ENCODE measurements at places on chromosomes 7 and 10. TPM values are rescaled to one million over a fixed set of nuclear protein-coding genes. Genes with fewer than 3 reads are reported as not detected.

Gene SHLD2
- 22.5 TPM for polyA plus RNA-seq

Gene PLXDC2
- polyA plus RNA-seq = not detected

Gene FGL2
- polyA plus RNA-seq = 3.1 TPM

Gene NUTM2B
- 0.18 TPM for polyA plus RNA-seq

Gene FKBP6
- not detected for polyA plus RNA-seq

Gene CSGALNACT2
- polyA plus RNA-seq = 16.2 TPM

Gene TMEM176A
- polyA plus RNA-seq = not detected

Gene ASB4
- not detected for polyA plus RNA-seq

Gene TFEC
- not detected for polyA plus RNA-seq

Gene PAOX
- 10.9 TPM for polyA plus RNA-seq

Gene SPDYE1
- polyA plus RNA-seq = not detected

Gene ARPC1A
- polyA plus RNA-seq = 63.6 TPM

Gene HPS6
- 14.6 TPM for polyA plus RNA-seq

Gene MARVELD1
- polyA plus RNA-seq = 0.27 TPM

Gene HYAL4
- not detected for polyA plus RNA-seq

DNA sequence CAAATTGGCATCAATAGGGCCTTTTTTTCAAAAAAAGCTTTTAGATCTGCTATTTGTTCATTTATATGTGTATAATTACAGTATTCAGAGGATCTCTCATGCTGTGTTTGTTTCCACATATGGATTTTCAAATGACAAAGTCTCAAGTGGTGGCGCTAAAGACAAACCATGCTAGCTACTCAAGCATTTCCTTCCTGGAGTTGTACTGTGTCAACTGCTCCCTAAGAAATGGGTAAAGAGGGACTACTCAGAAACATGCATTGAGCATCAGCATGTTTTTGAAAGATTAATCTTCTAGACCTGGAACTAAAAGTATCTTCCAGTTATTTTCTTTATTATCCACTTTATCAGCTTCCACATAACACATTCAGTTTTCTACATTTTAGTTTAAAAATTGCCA, 12.7 kb downstream of the CNTNAP2 start:
- H3K4me3 ChIP-seq = no peak overlapping the region
- H3K36me3 ChIP-seq = no peaks in the 10 kb centered on the region
- no peak overlapping the region for H3K27ac ChIP-seq
- DNase-seq = no peak
- H3K4me1 ChIP-seq = no peaks in the 10 kb centered on the region

GRCh38 chr7:100132697-100133151, 6.0 kb downstream of the MBLAC1 start:
- peak; percentile 63 for DNase-seq
- H3K4me1 ChIP-seq = peaks cover 23% of the 10 kb centered on the region
- no peaks in the 10 kb centered on the region for H3K36me3 ChIP-seq
- H3K27me3 ChIP-seq = no peaks in the 10 kb centered on the region
- peak overlapping the region; percentile 67 for H3K27ac ChIP-seq

GRCh38 chr7:3358991-3359390, 57.9 kb downstream of the SDK1 start:
- no peak overlapping the region for H3K4me3 ChIP-seq
- no peaks in the 10 kb centered on the region for H3K4me1 ChIP-seq
- no peak for DNase-seq
- no peak overlapping the region for H3K27ac ChIP-seq
- peaks cover 4% of the 10 kb centered on the region for H3K36me3 ChIP-seq

DNA sequence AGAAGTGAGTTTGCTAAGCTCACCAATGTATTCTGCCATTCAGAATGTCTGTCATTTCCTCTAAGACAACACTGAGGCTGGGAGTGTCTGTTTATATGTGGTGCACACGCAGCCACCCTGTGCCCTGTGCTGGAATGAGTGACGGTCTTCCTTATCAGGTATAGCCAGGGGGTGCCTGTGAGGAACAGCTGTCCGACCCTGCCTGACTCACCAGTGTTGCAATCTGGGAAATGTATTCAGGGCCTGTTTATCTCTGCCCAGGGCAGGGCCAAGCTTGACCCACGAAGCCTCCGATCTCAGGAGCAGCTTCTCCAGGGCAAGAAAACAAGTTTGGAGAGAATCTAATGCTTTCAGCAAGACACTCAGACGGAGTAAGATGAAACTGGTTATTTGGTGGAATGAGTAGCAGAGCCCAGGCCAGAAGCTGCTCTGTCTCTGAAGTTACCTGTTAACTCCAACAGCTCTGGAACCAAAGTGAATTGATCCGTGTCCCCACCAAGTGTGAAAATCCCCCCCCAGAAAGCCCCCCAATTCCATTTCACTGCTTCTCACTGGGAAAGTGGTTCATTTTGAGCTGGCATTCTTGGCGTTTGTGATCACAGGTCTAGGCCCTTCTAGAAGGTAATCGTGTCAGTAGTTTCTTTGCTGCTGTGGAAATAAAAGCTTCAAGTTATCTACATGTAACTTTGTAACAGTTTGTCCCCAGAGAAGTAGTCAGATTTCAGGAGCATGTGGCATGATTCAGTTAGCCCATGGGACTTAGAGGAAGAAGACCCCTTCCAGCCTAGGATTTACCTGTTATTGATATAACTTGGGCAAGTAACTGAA, 6.1 kb upstream of the UBE2H start:
- no peaks in the 10 kb centered on the region for H3K27me3 ChIP-seq
- no peak overlapping the region for H3K27ac ChIP-seq
- no peaks in the 10 kb centered on the region for H3K4me1 ChIP-seq
- no peak overlapping the region for H3K4me3 ChIP-seq
- no peak for DNase-seq

- no peak overlapping the region for H3K4me3 ChIP-seq
- peaks cover 2% of the 10 kb centered on the region for H3K4me1 ChIP-seq
- peaks cover 11% of the 10 kb centered on the region for H3K36me3 ChIP-seq
- no peak for DNase-seq
- no peaks in the 10 kb centered on the region for H3K27me3 ChIP-seq
These were observed 87.0 kb downstream of the ADK start for GRCh38 chr10:74238031-74238431.

DNA sequence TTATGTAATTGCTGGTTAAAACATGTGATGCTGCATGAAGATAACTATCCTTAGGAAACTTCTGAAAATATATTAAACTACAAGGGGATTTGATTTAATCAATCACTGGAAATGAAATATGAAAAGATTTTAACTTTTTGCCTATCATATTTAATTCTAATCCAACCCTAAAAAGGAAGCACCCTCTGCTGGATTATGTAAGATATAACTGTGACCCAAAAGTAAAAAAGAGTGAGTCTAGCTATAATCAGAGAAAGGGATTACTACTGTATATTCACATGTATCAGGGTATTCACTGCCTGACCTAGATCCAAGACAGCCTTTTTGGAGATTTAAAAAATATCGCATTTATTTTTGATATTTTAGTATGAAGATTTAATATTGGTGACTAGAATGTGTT, 295.5 kb downstream of the MDFIC start:
- H3K36me3 ChIP-seq = no peaks in the 10 kb centered on the region
- DNase-seq = no peak
- H3K4me1 ChIP-seq = no peaks in the 10 kb centered on the region
- H3K4me3 ChIP-seq = no peak overlapping the region

DNA sequence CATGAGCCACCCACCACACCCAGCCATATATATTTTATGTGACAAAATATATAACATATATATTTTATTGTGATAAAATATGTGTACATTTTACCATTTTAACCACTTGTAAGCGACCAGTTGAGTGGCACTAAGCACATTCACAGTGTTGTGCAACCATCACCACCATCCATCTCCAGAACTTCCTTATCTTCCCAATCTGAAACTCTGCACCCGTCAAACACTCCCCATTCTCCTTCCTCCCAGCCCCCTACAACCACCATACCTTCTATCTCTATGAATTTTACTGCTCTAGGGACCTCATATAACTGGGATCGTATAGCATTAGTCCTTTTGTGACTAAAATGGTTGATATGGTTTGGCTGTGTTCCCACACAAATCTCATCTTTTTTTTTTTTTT, 20.8 kb upstream of the CYTH3 start:
- DNase-seq = no peak
- no peak overlapping the region for H3K4me3 ChIP-seq
- no peaks in the 10 kb centered on the region for H3K36me3 ChIP-seq
- peaks cover 2% of the 10 kb centered on the region for H3K27me3 ChIP-seq
- H3K4me1 ChIP-seq = no peaks in the 10 kb centered on the region

DNA sequence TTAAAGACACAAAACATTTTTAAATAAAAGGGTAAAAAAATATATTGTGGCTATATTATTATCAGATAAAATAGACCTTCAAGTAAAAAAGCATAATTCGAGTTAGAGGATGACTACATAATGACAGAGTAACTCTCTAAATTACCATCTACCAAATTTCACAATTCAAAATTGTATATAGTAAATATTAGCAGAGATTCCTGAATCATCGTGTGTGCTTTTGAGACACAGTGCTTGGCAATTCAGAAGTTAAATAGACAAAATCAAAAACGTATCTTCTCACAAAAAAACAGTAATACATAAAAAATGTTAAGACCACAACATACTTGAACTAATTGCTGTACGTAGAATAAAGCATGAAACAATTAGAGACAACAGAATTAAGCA, 110.4 kb downstream of the AHR start:
- no peak overlapping the region for H3K27ac ChIP-seq
- no peaks in the 10 kb centered on the region for H3K4me1 ChIP-seq
- peaks cover 9% of the 10 kb centered on the region for H3K27me3 ChIP-seq
- no peak for DNase-seq
- H3K36me3 ChIP-seq = no peaks in the 10 kb centered on the region

DNA sequence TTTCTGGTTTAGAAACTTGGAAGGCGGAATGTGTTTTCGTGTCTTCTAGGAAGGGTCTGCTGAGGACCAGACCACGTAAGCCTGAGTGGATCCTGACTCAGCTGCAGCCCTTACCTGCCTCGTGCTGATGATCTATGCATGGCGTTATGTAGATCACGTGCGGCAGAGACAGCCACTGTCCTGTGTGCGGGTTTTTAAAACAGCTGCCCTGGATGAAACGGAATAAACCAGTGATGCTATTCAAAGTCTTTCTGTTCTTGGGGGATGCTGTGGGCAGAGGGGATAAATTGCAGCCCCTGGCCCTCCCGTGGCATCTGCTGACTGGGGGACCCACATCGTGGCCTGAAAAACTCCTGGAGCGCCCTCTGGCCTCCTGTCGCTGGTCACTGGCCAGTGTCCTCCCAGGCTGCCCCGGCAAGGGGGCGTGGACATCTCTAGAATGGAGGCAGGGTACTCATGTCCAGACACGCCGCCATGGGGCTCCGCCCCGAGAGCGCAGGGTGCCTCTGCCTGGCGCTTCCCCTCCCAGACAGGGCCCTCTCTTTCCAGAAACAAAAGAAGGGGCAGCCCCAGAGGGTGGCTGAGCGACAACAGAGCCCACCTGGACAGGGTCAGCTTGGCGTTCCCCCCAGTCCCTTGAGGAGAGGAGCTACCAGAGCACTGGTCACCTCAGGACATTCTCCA, 13.2 kb downstream of the ALKBH4 start:
- DNase-seq = no peak
- H3K27ac ChIP-seq = no peak overlapping the region
- H3K4me1 ChIP-seq = peaks cover 5% of the 10 kb centered on the region
- H3K4me3 ChIP-seq = no peak overlapping the region

GRCh38 chr10:97778452-97779302, 6.9 kb upstream of the SFRP5 start:
- DNase-seq = peak; percentile 52
- peaks cover 50% of the 10 kb centered on the region for H3K4me1 ChIP-seq
- no peaks in the 10 kb centered on the region for H3K36me3 ChIP-seq
- no peaks in the 10 kb centered on the region for H3K27me3 ChIP-seq

GRCh38 chr10:64658528-64658927, 1137.3 kb downstream of the REEP3 start:
- no peak overlapping the region for H3K27ac ChIP-seq
- no peaks in the 10 kb centered on the region for H3K4me1 ChIP-seq

DNA sequence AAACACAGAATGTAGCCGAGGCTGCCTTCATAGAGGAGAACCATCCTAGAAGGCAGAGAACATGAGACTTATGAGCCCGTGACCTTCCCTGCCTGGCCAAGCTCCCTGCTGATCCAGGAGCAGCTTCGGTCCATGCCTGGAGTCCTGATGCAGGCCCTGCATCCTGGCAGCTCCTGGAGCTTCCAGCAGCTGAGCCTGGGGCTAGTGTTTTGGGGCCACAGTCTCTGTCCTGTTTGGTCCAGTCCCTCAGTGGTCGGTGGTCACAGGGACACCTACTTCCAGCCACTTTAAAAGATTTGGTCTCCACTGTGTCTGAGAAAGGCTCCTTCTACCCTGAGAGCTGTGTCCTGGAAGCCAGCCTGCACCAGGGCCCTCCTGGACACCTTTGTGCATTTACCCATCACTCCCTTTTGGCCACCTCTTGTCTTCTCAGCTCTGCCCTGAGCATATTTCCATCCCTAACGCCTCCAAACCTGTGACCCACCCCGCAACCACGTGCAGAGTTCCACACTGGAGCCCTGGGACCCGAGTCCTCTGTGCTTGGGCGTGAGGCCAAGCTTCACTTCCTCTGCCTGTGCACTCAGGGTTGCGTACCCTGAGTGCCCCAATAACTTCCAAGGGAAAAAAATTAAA, 315.2 kb upstream of the ZNF32 start:
- DNase-seq = no peak
- no peaks in the 10 kb centered on the region for H3K36me3 ChIP-seq
- H3K27ac ChIP-seq = no peak overlapping the region
- H3K4me1 ChIP-seq = peaks cover 5% of the 10 kb centered on the region

DNA sequence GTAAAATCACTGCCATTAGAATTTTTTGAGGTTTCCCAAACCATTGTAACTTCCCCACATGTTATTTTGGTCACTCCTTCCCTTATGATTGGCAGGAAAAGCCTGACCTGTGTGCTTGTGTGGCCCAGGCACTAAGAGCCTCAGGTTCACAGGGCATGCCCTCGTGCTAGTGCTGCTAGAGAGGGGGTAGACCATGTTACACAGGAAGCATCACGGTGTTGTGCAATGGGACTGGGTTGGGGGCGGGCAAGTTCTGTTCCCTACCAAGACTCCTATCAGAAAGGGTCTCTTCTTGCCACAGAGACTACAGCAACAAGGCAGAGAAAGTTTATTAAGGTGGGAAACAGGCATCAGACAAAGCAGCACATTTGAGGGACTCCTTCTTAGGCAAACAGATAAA, 32.2 kb downstream of the LSM5 start:
- H3K27ac ChIP-seq = no peak overlapping the region
- no peaks in the 10 kb centered on the region for H3K4me1 ChIP-seq
- DNase-seq = no peak
- no peak overlapping the region for H3K4me3 ChIP-seq
- H3K27me3 ChIP-seq = peaks cover 11% of the 10 kb centered on the region
- no peaks in the 10 kb centered on the region for H3K36me3 ChIP-seq

- H3K27ac ChIP-seq = peak overlapping the region; percentile 41
- H3K4me1 ChIP-seq = peaks cover 14% of the 10 kb centered on the region
- H3K27me3 ChIP-seq = no peaks in the 10 kb centered on the region
These were observed 1.7 kb upstream of the CYCS start for GRCh38 chr7:25126751-25127150.

DNA sequence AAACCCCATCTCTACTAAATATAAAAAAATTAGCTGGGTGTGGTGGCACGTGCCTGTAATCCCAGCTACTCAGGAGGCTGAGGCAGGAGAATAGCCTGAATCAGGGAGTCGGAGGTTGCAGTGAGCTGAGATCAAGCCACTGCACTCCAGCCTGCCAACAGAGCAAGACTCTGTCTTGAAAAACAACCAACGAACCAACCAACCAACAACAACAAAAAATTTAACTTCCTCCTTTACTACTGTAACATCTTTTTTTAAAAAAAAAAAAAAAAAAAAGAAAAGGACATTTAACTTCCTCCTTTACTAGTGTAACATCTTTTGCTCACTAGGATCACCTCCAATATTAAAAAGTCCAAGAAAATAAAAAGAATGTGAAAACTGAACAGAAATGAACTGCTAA, 92.3 kb upstream of the TMEM168 start:
- no peak overlapping the region for H3K27ac ChIP-seq
- DNase-seq = no peak
- H3K4me3 ChIP-seq = no peak overlapping the region

Data from naive thymus-derived CD8-positive, alpha-beta T cell (primary cell).